Mucosa of descending colon (tissue), 3 donors: ENCODE measurements at places on chromosomes 3 and 15. TPM values are rescaled to one million over a fixed set of nuclear protein-coding genes. Genes with fewer than 3 reads are reported as not detected.

FYCO1 gene
- total RNA-seq = 25.4 TPM

BFSP2 gene
- total RNA-seq = not detected

DNA sequence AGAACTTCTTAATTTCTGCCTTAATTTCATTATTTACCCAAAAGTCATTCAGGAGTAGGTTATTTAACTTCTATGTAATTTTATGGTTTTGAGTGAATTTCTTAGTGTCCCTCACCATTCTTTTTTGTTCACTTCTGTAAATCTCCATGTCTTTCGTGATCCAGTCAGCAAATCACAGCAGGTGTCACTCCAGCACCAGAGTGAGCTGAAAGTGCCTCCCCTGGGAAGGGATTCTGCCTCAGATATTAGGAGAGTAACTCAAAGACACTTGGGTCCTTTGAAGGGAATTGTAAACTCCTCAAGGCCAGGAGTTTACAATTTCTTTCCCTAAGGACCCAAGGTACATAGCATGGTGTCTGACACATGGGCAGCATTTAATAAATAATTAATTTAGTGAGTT, 207.6 kb upstream of the AZI2 start:
- DNase-seq = no peak

- no peak for DNase-seq
These were observed 61.7 kb downstream of the TFDP2 start for GRCh38 chr3:142087676-142088075.

- no peak for DNase-seq
These were observed 50.2 kb upstream of the PRR20G start for GRCh38 chr3:127337911-127338531.

- DNase-seq = no peak
These were observed 41.7 kb downstream of the GPR176 start for GRCh38 chr15:39878406-39878785.
